ENCODE measurements at places on chromosomes 4 and X. TPM values are rescaled to one million over a fixed set of nuclear protein-coding genes. Genes with fewer than 3 reads are reported as not detected.

Gene SPIN4
- 0.91 TPM for total RNA-seq

GRCh38 chr4:184485279-184485678, 10.9 kb upstream of the IRF2 start:
- DNase-seq: no peak

DNA sequence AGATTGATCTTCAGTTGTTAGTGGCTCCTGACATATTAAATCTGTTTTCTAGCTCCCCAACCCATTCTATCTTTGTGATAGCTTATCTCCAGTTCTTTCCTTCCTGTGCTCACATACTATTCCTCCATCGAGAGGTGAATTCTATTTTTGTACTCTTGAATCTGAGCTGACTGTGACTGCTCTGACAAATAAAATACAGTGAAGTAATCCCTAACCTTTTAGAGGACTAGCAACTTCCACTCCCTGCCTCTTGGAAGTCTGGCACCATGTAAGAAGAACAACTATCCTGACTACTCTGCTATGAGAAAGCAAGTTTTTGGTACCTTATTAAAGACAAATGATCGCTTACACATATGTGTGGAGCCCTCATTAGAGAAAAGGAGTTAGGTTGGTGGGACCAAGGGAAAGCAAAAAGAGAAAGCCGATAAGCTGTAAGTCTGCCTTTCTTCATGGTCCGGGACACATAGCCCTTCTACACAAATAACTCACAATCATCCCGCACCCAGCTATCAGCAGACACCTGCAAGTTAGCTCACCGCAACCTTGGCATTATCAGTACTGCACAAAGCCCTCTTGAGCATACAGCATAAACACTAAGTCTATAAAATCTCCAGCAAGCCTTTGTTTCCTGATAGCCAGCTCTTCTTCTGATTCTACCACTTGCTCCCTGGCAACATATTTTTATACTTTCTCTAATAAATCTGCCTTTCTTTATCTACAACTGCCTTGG, 13.5 kb upstream of the PPM1K start:
- DNase-seq: no peak

Gene SMAD1
- 10.1 TPM for total RNA-seq

Gene OPHN1
- 5.0 TPM for total RNA-seq

DNA sequence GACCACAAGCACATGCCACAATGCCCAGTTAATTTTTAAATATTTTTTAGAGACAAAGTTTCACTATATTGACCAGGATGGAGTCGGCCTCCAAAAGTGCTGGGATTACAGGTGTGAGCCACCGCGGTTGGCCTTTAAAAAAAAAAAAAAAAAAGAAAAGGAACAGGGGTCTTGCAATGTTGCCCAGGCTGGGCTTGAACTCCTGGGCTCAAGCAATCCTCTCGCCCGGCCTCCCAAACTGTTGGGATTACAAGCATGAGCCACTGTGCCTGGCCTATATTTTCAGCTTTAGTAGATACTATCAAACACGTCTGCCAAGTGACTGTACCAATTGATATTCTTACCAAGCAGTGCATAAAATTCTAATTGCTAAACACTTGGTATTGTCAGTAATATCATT, 8.8 kb downstream of the UGDH start:
- DNase-seq: no peak

Gene CSN1S1
- total RNA-seq: not detected

- no peak for DNase-seq
Measured at GRCh38 chr4:54946741-54947140, 178.7 kb downstream of the KDR start.

DNA sequence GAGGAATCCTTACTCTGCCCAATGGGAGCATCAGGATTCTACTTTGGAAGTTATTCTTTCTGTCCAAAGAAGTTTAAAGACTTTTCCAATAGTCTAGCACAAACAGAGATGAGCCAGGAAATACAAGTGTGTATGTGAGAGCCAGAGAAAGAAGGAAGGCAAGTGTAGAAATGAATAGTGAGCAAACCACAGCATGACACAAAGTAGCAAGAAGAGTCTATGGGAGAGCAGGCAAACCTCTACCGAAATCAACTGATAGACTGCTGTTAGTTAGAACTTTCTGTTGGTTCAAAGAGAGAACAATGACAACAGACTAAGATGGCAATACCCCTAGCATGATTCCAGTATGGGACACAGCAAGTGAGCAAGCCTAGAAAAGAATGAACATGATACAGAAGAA, 16.1 kb upstream of the GPR34 start:
- no peak for DNase-seq

GRCh38 chr4:58477950-58478349, 1367.8 kb upstream of the IGFBP7 start:
- DNase-seq: no peak

Gene ATXN3L
- total RNA-seq: not detected

GRCh38 chrX:24097741-24098260, 43.0 kb downstream of the EIF2S3 start:
- DNase-seq: no peak
